ENCODE measurements at places on chromosomes 5 and 9.

- no peak for DNase-seq
These were observed 15.7 kb upstream of the CEP120 start for GRCh38 chr5:123438902-123439301.

DNA sequence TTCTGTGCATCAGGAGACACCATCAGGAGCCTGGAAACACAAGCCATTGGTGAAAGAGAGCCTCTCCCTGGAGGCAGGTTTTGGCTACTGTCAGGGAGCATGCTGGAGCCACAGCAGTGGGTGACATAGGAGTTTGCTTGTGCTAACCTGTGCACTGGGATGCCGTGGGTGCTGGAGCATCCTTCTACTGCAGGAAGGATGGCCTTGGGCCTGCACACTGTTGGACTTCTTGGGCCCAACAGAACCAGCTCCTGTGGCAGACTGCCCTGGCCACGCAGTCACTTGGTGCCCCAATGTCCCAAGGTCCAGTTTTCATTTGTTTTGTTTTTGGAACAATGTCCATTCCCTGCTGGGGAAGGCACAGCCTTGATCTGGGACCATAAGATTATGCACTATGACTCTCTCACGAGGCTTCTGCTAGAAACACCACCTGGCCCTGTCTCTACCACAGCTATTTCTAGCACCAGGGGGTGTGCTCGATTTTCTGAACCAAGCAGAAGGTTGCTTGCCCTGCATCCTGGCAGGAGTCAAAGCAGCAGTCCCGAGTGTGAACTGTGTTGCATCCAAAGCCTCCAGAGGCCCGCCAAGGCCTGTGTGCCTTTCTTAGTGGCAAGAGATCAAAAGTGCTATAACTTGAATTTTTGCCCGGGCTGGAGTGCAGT lies 5.5 kb upstream of the LTC4S start:
- no peak for DNase-seq

- DNase-seq: no peak
These were observed 142.8 kb upstream of the IRX2 start for GRCh38 chr5:2894316-2894715.

- no peak for DNase-seq
These were observed 114.3 kb upstream of the PUM3 start for GRCh38 chr9:2958219-2958618.

GRCh38 chr9:82600536-82601292 lies 462.2 kb downstream of the RASEF start:
- DNase-seq: no peak

GRCh38 chr5:60687927-60688720 lies 11.8 kb downstream of the DEPDC1B start:
- no peak for DNase-seq

GRCh38 chr9:109012009-109012875 lies 1.1 kb downstream of the CTNNAL1 start:
- DNase-seq: peak; percentile 58

- no peak for DNase-seq
These were observed 36.1 kb upstream of the KIF4B start for GRCh38 chr5:154977409-154977808.

DNA sequence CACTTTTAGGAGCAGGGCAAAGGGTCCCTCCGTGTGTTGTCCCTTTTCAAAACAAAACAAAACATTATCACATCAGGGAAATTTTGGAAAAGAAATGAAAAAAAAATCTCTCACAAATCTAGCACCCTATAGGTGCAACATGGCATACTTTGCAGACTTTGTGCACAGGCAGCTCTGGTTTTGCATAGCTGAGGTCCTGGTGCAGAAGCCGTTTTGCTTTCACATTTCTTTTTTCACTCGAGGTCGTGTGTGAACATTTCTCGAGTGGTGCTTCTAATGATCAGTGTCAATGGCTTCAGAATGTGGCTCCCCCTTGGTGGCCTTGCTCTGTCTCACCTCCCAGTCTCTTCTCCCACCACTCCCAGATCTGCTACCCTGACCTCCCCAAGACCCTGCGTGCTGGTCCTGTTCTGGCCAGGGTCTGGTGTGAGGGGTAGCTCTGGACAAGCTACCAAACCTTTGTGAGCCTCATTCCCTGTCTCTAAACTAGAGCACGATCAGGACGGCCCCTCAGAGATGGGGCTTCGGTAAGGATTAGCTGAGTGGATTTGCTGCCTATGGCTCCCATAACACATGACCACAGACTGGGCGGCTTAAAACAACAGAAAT lies 258.0 kb downstream of the NSG2 start:
- no peak for DNase-seq

DNA sequence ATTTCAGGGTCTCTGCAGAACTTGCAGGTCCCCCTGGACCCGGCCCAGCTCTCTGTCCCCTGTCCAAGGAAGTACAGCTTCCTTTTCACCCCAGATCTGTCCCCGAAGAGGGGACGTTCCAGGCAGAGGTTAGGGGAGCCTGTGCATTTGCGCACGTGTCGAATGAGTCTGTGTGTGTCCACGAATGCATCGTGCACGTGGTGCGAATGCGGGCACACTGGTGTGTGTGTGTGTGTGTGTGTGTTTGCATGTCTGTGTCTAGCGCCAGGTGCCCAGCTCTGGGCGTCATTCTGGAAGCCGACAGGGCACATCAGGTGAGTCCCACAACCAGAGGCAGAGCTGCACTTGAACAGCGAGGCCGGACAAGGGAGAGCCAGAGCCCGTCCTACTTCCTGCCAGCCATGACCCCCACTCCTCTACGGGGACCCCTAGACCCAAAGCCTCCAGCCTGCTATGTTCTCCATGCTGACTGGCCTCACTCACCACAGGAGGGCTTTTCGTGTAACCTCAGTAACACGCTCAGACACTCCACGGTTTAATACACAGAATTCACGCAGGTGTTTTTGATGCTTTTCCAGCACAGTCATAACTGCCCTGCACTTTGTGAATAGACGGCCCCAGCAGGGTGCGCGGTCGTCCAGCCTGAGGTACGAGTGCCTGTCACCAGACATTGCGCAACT lies 41.3 kb upstream of the CACNA1B start:
- DNase-seq: no peak

GRCh38 chr5:142924135-142924883 lies 154.1 kb downstream of the ARHGAP26 start:
- DNase-seq: no peak

- no peak for DNase-seq
These were observed 119.1 kb upstream of the ITGA1 start for GRCh38 chr5:52668544-52669185.

GRCh38 chr5:139140591-139141071 lies 57.5 kb downstream of the SIL1 start:
- DNase-seq: no peak

DNA sequence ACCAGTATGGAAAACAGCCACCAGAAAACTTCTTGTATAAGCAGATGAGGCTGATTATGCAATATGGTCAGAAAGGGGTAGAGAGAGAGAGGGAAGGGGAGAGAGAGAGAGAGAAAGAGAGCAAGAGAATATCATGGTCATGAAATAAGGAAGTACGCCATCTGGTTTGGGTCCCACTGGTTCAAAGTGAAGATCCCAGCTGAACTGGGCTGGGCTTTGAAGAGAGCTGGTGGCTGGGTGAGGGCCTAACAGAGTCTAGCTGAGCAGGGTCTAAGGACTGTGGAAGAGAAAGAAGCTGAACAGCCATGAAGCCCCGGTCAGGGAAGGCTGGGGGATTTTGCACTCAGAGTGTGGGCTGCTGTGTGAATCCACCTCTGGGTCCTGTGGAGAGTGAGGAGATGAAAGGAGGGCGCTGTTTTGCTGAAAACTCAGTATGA lies 14.6 kb downstream of the TRIM14 start:
- DNase-seq: no peak

DNA sequence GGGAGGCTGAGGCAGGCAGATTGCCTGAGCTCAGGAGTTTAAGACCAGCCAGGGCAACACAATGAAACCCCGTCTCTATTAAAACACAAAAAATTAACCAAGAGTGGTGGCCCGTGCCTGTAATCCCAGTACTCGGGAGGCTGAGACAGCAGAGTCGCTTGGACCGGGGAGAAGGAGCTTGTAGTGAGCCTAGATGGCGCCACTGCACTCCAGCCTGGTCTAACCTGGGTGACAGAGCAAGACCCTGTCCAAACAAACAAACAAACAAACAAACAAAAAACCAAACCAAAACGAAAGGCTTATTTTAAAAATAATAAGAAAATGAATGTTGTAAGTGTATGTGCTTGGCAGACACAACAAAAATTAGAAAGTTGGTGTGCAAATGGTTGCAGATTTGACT lies 536.3 kb upstream of the PTPRD start:
- DNase-seq: no peak

DNA sequence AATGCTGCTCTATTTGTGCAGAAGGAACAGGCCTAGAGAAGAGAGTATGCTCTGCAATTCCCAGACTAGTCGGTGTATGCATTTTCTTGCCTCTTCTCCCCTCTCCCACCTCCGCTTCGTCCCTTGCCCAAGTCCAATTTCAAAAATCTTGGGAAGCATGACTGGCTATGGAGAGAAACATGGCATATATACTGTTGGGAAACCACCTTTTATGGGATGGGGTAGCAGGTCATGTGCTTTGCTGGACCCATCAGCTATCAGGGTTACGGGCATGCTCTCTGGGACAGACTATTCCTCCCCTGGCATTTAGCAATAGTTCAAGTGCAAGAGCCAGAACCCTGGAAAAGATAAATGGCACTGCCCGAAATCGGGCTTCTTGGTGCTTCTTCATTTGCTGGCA lies 12.0 kb downstream of the ISL1 start:
- DNase-seq: no peak

DNA sequence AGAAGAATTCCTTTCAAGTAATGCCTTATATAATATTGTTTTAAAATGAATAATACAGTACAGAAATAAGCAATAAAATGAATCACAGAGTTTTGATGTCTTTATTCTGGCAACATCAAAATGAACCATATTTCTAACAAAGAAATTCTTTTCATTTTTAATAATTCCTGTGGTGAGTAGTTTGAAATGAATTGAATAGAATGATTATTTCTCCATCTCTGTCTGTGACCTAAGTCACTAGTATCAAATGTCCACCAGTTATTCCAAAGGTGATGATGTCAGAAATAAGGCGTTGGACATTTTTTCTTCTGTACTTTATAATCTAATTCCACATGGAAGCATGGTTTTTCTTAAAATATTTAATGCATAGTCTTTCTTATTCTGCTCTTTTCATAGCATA lies 106.2 kb downstream of the ADAMTSL1 start:
- DNase-seq: no peak

- no peak for DNase-seq
These were observed 50.4 kb downstream of the MAPKAP1 start for GRCh38 chr9:125656560-125656959.

GRCh38 chr5:15495026-15495425 lies 5.0 kb upstream of the FBXL7 start:
- DNase-seq: no peak

GRCh38 chr5:167767795-167768194 lies 523.6 kb upstream of the WWC1 start:
- DNase-seq: no peak

GRCh38 chr5:155826611-155827507 lies 500.1 kb upstream of the SGCD start:
- no peak for DNase-seq

DNA sequence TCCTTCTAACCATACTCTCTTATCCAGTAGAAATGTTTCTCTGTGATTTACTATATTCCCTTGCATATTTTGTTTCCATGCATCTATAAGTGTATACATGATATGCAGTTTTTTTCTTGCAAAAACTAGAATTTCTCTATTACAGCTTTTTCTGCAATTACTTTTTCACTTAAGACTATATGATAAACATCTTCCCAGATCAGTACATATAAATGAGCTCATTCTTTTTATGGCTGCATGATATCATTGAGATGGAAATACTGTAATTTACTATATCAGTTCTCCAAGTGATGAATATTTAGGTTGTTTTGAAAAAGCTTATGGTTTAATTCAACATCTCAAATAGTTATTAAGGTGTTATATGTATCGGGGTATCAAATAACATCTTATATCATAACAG lies 18.1 kb upstream of the ZNF608 start:
- DNase-seq: no peak

All from uterus (tissue), 4 donors.